GM19239 (cell line): ENCODE measurements at places on chromosomes 5 and 9.

- DNase-seq = no peak
Measured at GRCh38 chr5:176172246-176172645, 66.0 kb upstream of the SIMC1 start.

DNA sequence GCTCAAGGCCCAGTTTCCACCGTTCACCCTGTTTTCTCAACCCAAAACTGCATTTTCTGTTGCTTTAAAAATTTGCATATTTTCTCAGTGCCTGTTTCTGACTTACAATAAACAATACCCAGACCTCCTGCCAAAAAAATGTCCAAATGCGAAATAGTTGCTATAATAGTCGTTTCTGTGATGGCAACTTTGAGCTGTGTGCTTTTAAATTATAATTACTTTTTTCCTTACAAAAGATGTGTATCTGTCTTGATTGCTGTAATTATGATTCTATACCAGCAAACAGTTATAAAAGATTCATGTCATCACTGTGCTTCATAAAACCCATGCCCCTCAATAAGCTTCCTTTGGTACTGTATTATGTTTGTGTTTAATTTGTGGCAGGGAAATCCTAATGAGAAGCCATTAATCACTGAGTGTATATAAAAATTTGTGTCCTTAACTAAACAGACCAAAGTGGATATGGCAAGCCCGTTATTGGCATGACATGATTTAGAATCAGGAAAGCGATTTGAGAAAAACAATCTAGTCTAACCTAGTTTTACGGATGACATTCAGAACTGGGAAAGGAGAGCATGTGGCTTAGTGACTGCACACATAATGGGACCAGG is 5.4 kb upstream of the SLC1A3 start:
- DNase-seq = no peak

DNA sequence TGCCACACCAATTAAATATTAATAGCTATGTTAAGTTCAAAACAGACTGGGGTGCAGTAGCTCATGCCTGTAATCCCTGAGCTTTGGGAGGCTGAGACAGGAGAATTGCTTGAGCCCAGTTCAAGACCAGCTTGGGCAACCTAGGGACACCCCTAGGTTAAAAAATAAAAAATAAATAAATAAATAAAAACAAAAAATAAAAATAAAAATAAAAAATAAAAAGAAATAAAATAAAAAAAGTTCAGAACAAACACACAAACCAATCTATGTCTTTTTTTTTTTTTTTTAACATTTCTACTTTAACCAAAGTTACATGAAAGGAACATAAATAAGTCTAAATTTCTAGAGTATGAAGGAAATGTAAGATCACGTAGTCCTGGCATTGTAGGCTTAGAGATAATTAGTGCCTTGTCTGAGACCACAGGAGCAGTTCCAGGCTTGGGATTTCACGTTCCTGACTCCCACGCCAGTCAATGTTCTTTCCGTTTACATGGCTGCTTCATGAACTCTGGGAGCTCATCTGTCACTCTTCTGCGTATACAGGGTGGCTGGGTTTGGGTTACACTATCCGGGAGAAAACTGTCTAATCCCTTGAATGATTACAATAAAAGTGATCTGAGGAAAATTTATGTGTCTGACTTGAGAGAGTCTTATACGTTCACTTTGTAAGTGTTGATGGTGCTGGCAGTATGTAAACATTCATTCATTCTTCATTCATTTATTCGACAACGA is 85.2 kb downstream of the KIAA1958 start:
- no peak for DNase-seq

DNA sequence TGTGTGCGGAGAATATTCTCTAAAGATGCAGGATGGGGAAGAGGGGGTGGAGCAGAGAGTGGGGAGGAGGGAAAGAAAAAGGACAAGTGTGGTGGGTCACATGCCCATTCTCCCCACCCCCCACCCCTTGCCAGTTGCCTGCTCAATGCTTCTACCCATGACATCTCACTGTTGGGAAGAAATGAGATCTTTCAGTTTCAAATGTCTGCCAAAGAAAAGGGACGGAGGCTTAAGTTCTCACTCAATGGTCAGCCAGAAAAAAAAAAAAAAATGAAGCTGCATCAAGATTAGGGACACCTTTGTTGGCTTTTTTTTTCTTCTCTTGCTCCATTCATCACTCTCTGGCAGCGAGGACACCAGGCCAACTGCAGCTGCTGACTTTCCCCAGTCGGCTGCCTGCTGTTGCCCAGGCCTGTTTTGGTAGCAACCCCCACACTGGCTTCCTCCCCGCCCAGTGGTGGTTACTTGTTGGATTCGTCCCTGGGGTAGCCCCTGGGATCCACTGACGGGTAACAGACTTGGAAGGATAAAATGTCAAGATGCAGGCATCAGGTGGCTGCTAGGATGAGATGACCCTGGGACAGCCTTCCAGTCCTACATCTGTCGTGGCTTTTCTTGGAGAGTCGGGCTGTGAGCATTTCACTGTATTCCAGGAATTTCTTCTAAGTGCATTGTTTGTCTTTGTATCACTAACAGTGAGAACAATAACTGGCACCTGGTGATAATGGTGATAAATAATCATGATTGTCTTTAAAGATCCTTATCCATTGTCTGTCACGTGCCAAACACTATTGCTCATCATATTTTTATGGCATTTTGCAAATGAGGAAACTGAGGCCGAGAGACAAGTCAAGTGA is 9.1 kb downstream of the WWC1 start:
- no peak for DNase-seq

DNA sequence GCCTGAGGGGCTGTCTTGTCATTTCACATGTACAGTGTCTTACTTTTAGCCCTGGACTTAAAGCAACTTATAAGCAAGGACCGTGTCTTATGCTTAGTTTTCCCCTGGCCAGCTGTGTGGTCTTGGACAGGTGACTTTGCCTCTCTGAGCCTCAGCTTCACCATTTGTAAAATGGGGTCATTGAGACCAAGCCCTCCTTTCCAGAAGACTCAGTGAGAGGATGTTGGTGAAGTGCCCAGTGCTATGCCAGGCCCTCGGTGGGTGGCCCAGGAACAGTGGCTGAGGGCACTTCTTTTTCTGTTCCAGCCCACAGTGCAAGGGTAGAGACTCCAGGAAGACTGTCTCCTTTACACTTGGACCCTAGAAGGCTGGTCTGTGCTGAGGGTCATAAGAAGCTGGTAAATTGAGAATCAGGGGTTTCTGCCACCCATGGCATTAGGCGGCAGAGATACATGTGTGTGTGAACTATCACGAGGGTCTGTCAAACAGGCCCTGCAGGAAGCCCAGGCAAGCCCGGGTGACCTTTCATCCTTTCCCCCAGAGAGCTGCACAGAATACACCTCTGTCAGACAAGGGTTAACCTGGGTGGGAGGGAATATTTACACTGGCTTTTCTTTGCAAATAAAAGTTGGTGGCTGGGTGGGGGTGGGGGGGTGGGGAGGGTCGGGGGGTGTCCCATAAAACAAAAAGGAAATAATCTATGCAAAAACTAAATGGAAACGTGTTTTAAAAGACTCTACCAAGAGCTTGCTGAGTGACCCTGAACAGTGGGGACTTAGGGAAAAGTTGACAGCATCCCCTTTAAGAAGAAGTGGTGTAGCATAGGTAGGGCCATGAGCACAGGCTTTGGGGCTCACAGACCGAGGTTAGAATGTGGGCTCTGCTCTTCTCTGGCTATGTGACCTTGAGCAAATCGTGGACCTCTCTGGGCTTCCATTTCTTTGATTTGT is 20.4 kb upstream of the KIF12 start:
- no peak for DNase-seq

DNA sequence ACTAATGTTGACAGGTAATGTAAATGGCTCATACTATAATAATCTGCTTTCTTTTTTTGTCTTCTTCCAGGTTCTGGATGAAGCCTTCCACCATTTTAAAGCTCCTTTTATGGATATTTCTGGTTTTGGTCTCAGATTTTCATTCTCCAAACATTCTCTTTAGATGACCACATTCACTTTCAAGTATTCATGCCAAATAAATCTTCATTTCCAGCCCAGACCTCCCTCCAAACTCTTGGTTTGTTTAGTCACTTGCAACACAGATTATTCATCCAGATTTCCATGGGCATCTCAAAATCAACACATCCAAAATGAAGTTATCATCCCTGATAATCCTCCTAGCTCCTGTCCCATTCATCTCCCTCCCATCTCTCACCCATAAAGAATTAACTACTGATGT is 40.3 kb upstream of the SVEP1 start:
- DNase-seq = no peak

GRCh38 chr9:129567842-129568559 is 52.9 kb downstream of the C9orf50 start:
- DNase-seq = no peak

GRCh38 chr5:55030676-55031369 is 6.8 kb downstream of the GZMK start:
- DNase-seq = no peak

- no peak for DNase-seq
Measured at GRCh38 chr9:109517901-109518377, 19.8 kb upstream of the PTPN3 start.
